ENCODE measurements at places on chromosomes 16 and 17.

DNA sequence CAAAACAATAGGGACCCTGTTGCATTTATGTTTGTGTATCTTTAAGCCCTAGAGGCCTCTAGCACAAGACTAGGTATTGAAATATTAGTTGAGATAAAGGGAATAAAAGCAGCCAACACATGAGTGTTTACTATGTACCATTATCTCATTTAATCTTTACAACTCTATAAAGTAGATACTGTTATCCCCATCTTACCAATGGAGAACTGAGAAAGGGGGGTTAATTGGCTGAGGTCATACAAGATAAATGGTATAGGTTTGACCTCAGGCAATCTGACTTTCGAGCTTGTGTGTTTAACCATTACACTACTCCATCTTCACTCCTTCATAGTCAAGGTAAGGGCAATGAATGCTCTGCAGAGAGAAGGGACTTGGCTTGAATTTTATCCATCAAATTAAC is 26.3 kb upstream of the STAC2 start:
- no peak for DNase-seq

DNA sequence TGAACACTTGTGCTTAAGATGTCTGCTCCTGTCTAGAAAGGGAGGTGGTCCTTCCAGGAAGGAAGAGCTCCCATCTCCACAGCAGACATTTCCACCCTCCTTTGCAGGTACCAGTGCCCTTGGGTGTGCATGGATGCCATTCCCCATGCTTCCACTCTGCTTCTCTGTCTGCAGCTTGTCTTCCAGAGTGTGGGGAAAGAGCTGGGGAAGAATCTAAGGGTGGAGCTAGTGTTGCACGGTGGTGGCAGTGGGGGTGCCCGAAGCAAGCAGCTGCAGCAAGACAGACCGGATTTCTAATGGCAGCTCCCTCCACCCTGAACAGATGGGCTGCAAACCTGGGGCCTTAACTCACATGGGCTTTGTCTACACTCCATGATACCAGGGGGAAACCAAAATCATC is 22.6 kb upstream of the HOXB13 start:
- no peak for DNase-seq

- no peak for DNase-seq
Observed at GRCh38 chr17:57135026-57135788, 50.2 kb downstream of the AKAP1 start.

DNA sequence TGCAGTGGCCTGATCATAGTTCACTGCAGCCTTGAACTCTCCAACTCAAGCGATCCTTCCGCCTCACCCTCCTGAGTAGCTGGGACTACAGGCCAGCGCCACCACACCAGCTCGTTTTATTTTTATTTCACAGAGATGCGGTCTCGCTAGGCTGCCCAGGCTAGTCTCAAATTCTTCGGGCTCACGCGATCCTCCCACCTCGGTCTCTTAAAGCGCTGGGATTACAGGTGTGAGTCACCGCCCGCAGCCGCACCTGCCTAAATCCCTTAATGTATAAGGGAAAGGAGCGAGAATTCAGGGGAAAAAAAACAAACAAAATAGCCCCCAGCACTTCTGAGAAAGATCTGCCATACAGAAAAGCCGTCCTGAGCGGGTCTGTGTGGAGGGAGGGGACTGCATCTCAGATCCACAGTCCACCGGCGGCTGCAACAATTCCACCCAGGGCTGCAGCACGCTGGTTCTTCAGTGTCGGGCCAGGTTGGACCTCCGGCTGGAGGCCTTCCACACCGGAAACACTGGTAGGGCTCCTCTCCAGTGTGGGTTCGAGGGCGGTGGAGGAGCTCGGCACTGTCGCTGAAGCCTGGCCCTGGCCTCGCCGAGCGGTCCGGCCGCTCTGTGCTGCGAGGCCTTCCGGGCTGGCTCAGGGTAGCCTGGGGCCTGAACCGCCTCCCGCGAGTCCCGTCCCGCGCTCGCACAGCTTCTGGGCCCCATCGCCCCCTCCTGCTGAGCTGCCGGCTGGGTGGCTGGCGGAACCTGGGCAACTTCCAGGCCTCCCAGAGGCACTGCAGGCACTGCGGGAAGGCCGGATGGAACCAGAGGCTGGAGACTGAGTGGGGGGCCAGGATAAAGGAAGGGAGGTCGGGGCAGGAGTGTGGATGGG is 7.0 kb downstream of the ZNF843 start:
- DNase-seq: no peak

DNA sequence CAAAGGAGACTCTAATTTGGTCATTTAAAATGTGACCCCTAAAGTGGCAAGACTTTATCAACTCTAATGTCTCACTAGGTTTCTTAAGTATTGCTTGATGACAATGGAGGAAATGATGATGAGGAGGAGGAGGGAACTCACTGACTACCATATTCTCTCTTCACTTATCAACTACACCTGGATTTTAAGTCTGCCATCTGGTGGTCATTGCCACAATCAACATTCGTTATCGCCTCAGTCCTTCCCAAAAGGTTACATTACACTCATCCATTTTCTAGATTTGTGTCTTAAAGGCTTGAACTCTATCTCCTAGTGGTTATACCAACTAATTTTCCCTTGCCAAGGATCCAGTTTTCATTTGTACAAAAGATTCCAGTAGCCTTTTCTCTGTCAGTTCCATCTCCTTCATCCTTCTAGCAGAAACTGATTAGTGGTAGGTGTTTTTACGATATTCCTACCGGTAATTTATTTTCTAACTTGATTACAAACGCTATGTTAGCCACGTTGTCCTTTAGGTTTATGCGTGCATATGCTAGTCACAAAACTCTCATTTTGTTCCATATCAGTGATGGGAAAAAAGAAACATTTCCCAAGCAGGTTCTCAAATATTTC is 114.6 kb upstream of the NOG start:
- DNase-seq: peak; percentile 38

DNA sequence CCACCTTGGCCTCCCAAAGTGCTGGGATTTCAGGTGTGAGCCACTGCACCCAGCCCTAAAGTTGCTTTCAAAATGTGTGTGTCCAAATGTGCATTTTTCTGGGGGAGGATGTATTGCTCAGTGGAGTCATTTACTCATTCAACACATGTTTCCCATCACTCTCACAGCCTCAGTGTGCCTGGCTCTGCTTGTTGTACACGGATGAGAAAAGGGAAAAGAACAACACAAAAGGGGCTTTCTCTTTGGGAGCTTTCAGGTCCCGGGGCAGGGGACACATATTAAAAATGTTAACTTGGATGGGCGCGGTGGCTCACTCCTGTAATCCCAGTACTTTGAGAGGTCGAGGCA is 1.7 kb upstream of the PPL start:
- DNase-seq: no peak

Data from hepatocyte (in vitro differentiated cells).